ENCODE measurements at places on chromosomes 1 and 21.

- no peaks in the 10 kb centered on the region for H3K27me3 ChIP-seq
- no peak overlapping the region for H3K4me3 ChIP-seq
- no peaks in the 10 kb centered on the region for H3K4me1 ChIP-seq
- DNase-seq, result no peak
- no peaks in the 10 kb centered on the region for H3K36me3 ChIP-seq
These were observed 131.3 kb downstream of the NTPCR start for GRCh38 chr1:233081735-233082134.

DNA sequence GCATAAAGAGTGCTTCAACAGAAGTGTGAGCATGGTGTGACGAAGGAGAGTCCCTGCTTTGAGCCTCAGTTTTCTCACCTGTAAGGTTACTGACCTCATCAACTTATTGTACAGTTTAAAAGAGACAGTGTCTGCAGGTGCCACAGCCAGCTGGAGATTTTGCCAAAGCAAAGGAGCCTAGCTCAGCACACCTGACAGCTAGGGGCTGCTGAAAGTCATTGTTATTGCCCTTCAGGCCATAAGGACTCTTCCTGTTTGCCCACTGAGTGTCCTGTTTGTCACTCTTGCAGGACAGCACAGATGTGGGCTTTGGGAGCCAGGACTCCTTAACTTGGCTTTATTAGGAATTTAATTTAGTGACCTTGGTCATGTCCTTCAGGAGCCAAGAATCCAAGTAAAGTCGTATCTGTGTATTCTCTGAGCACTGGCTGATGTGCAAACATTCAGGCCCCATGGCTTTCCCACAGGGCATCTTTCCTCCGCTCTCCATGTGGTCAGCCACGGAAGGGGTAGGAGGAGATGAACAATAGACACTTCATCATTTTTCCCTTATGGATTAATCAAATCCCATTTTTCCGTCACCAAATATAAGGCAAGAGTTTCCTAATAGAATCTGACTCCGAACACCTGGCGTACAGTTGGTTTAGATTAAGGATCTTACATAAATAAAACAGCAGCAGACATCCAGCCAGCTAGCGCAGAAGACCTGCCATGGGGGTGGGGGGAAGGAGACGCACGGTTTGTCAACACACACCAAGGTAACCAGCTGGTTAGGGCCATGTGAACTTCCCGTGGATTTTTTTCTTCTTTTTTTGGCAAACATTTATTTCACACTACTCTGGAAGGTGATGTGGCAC is 43.1 kb upstream of the KANK4 start:
- H3K4me1 ChIP-seq, result no peaks in the 10 kb centered on the region
- H3K27me3 ChIP-seq, result no peaks in the 10 kb centered on the region
- no peaks in the 10 kb centered on the region for H3K36me3 ChIP-seq
- H3K27ac ChIP-seq, result no peak overlapping the region

GRCh38 chr1:174700775-174701174 is 253.0 kb downstream of the GPR52 start:
- H3K27ac ChIP-seq, result no peak overlapping the region
- H3K4me1 ChIP-seq, result no peaks in the 10 kb centered on the region
- H3K27me3 ChIP-seq, result no peaks in the 10 kb centered on the region
- H3K4me3 ChIP-seq, result no peak overlapping the region

- H3K4me1 ChIP-seq, result no peaks in the 10 kb centered on the region
- H3K4me3 ChIP-seq, result no peak overlapping the region
- H3K36me3 ChIP-seq, result no peaks in the 10 kb centered on the region
These were observed 99.7 kb downstream of the PRDM2 start for GRCh38 chr1:13799502-13800283.

GRCh38 chr1:16464917-16465625 is 24.5 kb downstream of the NECAP2 start:
- no peak overlapping the region for H3K4me3 ChIP-seq
- H3K27ac ChIP-seq, result no peak overlapping the region
- H3K27me3 ChIP-seq, result no peaks in the 10 kb centered on the region
- no peak for DNase-seq
- H3K4me1 ChIP-seq, result no peaks in the 10 kb centered on the region

- no peak overlapping the region for H3K4me3 ChIP-seq
- no peaks in the 10 kb centered on the region for H3K27me3 ChIP-seq
- no peaks in the 10 kb centered on the region for H3K36me3 ChIP-seq
- H3K4me1 ChIP-seq, result no peaks in the 10 kb centered on the region
These were observed 37.4 kb downstream of the LAMC2 start for GRCh38 chr1:183223467-183223866.

DNA sequence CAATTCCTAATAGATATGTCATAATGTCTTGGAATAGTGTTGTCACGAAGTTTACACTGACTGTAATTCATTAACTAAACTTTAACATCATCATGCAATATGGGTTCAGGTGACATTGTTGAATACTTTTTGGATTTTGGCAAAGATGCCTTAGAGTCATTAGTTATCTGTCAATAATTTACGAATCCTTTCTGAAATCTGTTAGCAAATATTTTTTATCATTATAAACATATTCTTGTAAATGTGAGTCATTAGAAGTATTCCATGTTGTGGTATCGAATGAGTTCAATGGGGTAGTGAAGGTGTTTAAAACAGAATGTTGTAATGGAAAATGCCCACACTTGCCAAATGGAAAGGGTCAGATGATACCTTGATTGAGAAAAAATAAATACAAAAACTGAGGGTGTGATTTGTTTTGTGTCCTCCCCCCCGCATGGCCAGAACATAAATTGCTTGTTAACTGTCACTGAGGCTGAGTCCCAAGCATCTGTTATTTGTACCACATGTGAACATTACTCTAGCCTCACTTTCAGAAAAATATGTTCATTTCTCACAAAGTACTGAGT is 5.2 kb upstream of the NR5A2 start:
- no peaks in the 10 kb centered on the region for H3K36me3 ChIP-seq
- no peaks in the 10 kb centered on the region for H3K27me3 ChIP-seq
- no peak for DNase-seq
- no peak overlapping the region for H3K4me3 ChIP-seq
- no peak overlapping the region for H3K27ac ChIP-seq
- H3K4me1 ChIP-seq, result no peaks in the 10 kb centered on the region

DNA sequence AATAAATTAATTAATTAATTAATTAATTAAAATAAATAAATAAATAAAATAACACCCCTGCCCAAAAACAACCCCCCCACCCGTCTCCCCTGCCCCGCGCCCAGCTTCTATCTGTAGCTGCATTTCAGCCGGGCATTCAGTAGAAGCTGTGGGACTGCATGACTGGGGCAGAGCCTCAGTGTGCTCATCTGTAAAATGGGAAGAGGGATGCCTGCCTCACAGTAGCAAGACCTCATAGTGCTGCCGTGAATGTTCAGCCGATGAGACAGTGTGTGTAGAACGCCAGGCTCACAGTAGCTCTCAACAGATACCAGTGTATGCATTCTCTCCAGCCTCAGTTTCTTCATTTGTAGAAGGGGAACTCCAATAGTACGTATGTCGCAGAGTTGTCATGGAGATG is 8.7 kb downstream of the PADI4 start:
- H3K27ac ChIP-seq, result no peak overlapping the region
- no peaks in the 10 kb centered on the region for H3K27me3 ChIP-seq
- H3K4me3 ChIP-seq, result no peak overlapping the region
- DNase-seq, result no peak

DNA sequence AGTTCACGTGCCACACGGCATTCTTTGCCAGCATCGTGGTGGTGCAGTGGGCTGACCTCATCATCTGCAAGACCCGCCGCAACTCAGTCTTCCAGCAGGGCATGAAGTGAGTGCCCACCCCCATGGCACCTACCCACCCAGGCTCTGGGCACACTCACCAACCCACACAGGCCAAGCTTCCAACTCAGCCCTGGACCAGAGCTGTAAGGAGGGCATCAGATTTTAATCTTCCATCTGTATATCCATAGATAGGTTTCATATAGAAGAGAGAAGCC is 14.5 kb upstream of the ATP1A4 start:
- H3K27ac ChIP-seq, result no peak overlapping the region
- H3K36me3 ChIP-seq, result no peaks in the 10 kb centered on the region
- no peaks in the 10 kb centered on the region for H3K27me3 ChIP-seq
- no peak overlapping the region for H3K4me3 ChIP-seq

GRCh38 chr1:182687361-182687760 is 3.0 kb upstream of the RGS8 start:
- no peak overlapping the region for H3K27ac ChIP-seq
- no peaks in the 10 kb centered on the region for H3K27me3 ChIP-seq
- no peaks in the 10 kb centered on the region for H3K36me3 ChIP-seq
- no peak for DNase-seq

DNA sequence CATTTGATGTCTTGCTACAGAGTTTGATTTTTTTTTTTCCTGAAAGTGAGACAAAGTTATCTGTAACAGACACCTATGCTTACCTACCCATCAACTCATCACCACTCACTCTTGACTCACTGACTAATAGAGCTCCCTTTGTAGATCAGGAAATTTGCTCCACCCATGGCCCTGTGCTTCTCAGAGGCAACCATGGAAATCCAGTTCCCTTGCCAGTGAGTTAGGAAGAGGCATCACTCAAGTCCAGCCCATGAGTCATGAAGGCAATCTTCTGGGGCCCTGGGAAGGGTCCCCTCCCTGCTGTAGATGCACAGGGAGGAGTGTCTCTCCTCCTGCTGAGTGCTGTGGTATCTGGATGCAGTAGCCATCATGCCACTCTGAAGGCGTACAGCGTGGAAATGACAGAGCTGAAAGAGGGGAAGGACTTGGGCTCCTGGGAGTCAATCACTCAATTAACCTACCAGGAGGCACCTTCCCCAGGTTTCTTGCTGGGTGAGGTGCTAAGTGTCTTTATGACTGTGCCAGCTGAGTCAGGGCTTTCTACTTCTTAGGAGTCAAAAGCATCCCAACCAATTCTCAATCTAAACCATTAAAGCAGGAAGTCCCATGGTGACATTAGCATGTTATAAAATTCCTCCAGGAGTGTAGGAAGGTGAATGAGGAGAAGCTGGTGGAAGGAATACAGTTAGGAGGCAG is 56.1 kb downstream of the DNTTIP2 start:
- H3K27me3 ChIP-seq, result no peaks in the 10 kb centered on the region
- no peak for DNase-seq
- H3K36me3 ChIP-seq, result no peaks in the 10 kb centered on the region
- no peak overlapping the region for H3K27ac ChIP-seq
- no peak overlapping the region for H3K4me3 ChIP-seq

DNA sequence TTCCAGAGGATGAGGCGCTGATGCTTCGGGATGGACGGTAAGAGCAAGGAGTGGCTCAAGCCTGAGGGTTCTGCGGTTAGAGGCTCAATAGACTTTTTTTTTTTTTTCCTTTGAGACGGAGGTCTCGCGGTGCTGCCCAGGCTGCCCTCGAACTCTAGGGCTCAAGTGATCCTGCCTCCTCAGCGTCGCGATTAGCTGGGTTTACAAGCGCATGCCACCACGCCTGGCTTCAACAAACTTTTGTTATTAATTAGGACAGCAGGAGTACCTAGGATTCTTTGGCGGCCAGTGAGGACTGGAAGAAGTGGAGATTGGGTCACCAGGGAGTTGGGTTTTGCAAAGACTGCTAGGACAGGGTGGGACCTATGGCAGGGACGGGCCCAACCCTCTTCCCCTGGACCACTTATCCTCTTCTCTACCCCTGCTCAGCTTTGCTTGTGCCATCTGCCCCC is 587 bp downstream of the SCNM1 start:
- peak overlapping the region; percentile 96 for H3K4me3 ChIP-seq
- H3K27ac ChIP-seq, result peak overlapping the region; percentile 69
- peak; percentile 80 for DNase-seq
- H3K36me3 ChIP-seq, result peaks cover 9% of the 10 kb centered on the region
- H3K27me3 ChIP-seq, result no peaks in the 10 kb centered on the region
- H3K4me1 ChIP-seq, result peaks cover 34% of the 10 kb centered on the region

- peaks cover 16% of the 10 kb centered on the region for H3K4me1 ChIP-seq
- no peak overlapping the region for H3K27ac ChIP-seq
- no peaks in the 10 kb centered on the region for H3K27me3 ChIP-seq
These were observed 26.1 kb downstream of the FABP3 start for GRCh38 chr1:31346785-31347184.

DNA sequence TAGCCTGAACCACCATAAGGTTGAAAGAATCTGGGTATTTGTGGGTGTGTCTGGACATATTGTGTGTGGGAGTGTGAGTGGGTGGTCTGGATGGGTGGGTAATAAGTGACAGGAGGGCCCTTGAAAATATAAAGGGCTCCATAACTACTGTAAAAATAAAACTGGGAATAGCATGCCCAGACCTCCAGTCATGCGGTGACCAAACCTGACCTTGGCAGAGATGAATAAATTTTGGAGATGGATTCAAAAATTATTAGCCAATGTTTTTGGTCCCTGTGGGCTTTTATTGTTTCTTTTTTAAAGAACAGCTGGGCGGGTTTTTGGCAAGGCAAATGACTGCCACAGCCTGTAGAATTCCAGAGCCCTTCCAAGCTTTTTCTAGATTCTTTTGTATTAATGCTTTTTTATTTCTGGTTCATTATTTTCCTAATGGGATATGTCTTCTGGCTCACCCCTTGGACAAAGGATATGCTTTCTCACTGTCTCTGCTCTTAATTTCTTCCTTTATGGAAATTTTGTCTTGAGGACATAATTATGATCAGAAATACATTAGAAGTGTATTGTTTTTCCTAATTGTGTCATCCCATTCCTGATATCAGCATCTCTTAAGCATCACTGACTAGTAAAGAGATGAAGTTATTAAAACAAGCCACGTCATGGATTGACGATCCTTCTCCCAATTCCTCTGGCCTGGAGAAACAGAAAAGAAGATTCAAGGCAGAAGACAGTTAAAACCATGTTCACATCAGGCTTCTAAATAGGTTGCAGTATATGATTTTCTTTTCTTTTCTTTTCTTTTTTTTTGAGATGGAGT is 69.5 kb downstream of the NTMT2 start:
- H3K4me3 ChIP-seq, result no peak overlapping the region
- no peaks in the 10 kb centered on the region for H3K36me3 ChIP-seq
- no peaks in the 10 kb centered on the region for H3K27me3 ChIP-seq
- DNase-seq, result no peak
- H3K4me1 ChIP-seq, result no peaks in the 10 kb centered on the region
- H3K27ac ChIP-seq, result no peak overlapping the region

DNA sequence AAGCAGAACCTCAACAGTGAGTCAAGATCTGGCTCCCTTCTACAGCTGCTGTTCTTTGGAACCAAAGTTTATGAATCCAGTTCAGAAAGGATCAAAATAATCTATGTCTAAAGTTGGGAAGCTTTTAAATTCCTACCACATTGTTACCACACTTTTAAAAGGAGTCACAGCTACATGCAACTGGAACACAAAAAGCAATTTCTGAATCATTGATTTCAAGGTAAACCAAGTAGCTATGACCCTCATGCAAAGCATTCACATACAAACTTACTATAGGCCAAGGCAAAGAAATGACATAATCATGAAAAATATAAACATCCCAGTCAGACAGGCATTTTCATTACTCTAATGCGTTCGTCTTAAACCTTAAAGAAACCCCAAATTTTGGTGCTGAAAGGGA is 3.5 kb downstream of the SIPA1L2 start:
- DNase-seq, result no peak
- H3K27ac ChIP-seq, result no peak overlapping the region
- no peaks in the 10 kb centered on the region for H3K36me3 ChIP-seq
- H3K27me3 ChIP-seq, result no peaks in the 10 kb centered on the region
- H3K4me1 ChIP-seq, result peaks cover 10% of the 10 kb centered on the region
- H3K4me3 ChIP-seq, result no peak overlapping the region
